CD4-positive, alpha-beta T cell treated with Interleukin-21 for 1 hour (primary cell): ENCODE measurements at places on chromosomes 5 and 9.
A peak's percentile ranks its signal among the peaks of the same experiment; 100 is the strongest.

- DNase-seq = no peak
Measured at GRCh38 chr5:164139423-164139822, 634.0 kb downstream of the MAT2B start.

DNA sequence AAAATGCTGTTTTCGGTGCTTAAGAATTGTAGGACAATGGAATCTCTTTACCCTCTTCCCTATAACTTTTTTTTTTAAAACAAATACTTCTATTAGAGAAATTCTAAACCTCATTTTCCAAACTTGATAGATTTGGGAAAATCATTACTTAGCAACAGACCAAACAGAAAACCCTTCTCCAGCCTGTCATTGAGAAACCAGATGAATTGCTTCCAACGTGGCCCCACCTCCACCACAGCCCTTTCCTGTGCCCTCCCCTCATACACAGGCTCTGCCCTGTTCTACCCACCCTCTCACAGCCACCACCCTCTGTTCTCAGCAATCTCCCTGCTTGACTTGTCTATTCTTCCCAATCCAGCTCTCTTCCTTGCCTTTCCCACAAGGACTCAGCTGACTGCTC, 221.2 kb downstream of the DMRT2 start:
- no peak for DNase-seq

DNA sequence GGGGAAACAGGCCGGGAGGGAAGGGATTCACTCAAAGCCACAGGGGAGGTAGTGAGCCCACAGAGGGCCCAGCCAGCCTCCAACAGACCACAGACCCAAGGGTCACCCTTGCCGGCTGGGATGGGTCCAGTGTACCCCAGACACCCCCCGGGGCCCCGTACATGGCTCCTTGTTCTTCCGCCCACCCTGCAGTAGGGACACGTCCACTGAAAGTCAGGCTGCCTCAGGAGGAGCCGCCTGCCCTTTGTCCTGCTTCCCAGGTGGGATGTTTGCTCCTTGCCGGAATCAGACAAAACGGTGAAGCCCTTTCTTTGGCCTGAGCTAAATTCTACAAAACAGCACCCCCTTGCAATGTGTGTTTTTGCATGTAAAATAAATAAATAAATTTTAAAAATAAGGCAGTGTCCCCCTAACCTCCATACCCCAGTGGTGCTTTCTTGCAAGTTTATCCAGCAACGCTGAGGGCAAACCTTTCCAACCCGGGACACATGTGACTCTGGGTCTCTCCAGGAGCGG, 25.8 kb downstream of the LHX3 start:
- no peak for DNase-seq

- peak; percentile 52 for DNase-seq
Measured at GRCh38 chr5:10987925-10988504, 227.0 kb upstream of the DAP start.

DNA sequence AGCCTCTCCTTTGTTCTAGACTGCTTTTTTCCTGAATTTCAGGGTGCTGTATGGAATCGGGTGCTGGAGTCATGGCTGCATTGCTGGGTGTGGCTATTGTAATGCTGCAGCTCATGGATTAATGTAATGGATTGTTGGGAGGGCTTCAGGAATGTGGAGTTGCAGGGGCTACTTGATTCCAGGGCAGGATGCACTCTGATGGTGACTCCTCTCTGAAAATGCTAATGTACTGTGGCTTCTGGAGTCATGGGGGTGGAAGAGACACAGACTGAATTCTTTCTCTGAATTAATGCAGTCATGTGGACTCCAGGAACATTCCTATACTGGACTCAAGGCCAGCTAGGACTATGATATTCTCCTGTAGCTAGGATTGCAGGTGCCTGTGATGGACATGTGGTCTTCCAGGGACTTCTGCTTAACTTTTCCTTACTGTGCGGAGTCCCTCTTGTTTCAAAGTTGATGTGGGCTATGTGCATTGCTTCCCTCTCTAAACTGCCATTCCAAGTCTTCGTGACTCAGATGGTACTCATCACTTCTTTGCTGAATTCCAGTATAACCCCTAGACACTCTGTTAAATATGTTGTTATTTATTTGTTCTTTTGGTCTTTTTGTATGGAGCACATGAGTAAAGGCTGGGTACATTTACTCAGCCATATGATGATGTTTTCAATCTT, 396.2 kb downstream of the KCTD16 start:
- DNase-seq = no peak

GRCh38 chr9:8261737-8262136, 462.2 kb upstream of the DMAC1 start:
- DNase-seq = no peak

DNA sequence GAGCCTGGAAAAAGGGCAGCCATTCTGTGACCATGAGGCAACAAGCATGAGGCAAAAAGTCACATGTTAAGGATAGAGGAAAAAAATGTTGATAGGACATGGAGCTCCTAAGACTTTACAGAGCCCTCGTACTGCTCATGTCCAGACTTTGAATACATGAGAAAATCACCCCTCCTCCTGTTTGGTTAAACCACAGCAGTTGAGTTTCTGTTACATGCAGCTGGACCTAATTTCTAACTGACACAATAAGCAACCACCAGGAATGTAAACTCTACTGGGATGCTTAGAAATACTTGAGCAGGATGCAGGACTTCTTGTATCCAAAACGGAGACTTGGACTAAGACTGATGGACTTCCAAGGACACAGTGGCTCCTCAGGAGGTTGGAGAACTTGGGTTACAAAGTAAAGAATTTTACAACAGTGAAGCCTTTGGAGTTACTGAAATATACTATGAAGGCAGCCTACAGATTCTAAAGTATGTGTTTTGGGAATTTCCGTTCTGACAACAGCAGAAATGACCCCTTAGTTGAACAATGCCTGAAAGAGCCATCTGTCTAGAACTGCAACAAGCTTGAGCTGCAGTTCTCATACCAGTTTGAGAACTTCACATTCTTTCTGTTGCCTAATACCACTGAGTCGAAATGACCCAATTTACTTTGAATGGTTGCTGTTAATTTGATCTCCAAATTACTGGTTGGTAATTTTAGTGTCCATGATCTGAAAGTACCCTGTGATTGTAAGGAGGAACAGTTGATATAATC, 268.9 kb downstream of the PIK3R1 start:
- DNase-seq = no peak

GRCh38 chr9:120927269-120928014, 846 bp upstream of the TRAF1 start:
- DNase-seq = peak; percentile 44

- DNase-seq = no peak
Measured at GRCh38 chr5:140176031-140176387, 1.0 kb downstream of the CYSTM1 start.

DNA sequence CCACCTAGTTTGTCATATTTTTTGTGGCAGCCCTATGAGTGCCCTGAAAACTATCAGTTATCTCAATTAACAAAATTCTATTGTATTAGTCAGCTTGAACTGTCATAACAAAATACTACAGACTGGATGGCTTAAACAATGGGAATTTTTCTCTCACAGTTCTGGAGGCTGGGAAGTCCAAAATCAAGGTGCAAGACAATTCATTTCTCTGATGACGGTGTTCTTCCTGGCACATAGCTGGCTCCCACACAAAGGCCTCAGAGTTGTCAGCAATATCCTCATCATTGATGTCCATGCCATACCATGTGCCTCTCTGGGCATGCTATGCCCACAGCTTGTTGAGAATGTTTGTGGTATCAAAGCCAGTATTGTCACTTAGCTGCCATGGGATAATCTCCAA, 691.9 kb downstream of the NR2F1-AS1 start:
- DNase-seq = no peak

DNA sequence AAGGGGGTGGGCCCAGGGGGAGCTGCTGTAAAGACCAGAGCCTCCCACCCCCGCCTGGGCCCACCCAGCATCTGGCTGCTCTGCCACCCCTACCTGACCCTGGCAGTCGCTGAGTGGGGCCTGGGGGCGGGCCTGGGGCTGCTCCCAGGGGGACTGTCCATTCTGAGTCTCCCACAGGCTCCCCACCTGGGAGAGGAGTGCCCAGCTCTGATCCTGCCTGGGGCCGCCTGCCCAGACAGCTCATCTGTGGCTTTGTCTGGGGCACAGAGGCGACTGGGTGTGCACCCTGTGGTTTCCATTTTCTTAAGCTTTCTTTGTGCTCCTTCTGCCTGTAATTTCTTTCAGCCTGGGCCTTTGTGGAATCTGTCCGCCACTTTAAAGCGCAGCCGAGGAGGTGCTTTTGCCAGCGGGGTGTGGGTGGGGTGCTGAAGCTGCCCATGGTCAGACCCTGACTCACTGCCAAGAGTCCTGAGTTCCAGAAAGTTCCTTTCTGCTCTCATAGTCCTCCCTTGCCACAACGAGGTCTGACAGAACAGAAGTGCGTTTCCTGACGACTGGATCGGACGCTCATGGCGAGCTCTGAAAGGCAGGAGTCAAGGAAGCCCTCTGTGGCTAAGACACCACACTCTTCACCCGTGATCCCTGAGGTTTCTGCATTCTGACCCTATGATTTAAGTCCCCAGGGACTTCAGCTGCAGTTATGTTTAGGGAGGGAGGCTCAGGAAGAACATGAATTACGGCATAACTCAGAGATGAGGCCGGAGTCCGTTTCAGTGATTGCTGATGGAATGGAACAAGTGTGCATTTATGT, 225.0 kb downstream of the FANCC start:
- DNase-seq = no peak

- no peak for DNase-seq
Measured at GRCh38 chr9:103731541-103731940, 362.6 kb upstream of the SMC2 start.

- DNase-seq = no peak
Measured at GRCh38 chr9:5193345-5193744, 7.9 kb upstream of the INSL6 start.

DNA sequence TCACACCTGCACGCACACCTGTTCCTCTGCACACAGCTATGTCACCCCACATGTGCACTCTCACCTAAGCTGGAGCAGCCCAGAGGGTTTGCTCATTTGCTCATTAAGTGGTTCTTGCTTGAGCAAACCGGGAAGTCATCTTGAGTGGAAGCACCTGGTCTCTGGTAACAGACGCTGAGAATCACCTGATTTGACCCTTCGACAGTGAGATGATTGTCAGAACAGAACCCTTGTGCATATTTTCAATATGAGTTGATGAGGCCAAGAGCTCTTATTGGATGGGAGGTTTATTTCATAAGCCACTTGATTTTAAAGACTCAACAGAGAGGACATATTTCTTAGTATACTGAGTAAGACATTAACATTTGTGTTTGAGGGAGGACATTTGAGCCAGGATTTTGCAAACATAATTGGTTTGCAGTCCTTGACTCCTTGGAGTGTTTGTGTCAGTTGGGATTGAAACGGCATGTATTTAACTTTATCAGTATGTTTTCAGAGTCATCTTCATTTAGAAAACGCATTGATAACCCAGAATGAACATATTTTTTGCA, 22.1 kb upstream of the LPCAT1 start:
- DNase-seq = no peak

DNA sequence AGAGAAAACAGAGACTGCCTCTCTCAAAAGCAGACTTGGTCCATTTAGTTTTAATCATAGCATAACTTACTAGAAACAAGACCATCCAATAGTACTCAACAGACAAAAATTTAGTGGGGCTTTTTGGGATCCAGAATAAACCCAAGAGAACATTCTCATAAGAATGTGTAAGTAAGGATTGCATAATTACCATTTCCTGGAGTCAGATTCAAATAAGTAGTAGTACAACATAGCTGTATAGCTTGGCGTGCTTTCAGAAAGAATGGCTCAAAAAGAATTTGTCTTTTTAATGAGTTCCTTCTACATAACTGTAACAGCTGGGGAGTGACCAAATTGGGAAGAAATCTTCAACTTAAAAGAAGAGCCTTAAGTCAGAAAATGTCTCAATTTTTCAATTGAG, 145.4 kb downstream of the DENND1A start:
- no peak for DNase-seq

DNA sequence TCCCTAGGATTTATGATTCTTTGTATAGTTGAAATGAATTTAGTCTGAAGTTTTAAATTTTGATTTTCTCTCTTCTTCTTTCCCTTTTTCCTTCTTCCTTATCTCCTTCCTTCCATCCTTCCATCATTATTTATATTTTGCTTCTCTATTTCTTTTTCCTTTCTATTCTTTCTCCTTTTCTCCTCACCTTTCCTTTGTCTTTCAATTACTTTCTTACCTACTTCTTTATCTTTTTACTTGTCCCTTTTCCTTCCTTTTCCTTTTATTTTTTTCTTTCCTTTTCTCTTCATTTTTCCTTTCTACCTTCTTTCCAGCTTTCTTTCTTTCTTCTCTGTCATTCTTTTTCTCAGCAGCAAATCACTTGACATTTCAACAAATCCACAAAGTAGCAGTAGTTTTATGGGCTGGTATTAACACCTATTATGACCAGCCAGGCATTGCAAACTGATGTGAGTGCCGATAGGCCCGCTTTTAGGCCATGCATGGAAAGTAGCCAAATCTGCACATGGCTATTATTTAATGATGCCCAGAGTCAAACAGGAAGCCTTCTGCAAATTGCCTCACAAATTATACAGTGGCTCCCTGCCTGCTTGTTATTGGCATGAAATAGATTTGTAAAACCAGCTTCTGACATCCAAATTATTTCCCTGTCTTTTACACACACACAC, 37.1 kb upstream of the NR3C1 start:
- DNase-seq = no peak

GRCh38 chr9:97366476-97366875, 45.4 kb upstream of the TDRD7 start:
- no peak for DNase-seq

- DNase-seq = peak; percentile 56
Measured at GRCh38 chr5:157253547-157253946, 12.4 kb upstream of the CYFIP2 start.

- no peak for DNase-seq
Measured at GRCh38 chr9:131800366-131800765, 60.5 kb upstream of the RAPGEF1 start.

DNA sequence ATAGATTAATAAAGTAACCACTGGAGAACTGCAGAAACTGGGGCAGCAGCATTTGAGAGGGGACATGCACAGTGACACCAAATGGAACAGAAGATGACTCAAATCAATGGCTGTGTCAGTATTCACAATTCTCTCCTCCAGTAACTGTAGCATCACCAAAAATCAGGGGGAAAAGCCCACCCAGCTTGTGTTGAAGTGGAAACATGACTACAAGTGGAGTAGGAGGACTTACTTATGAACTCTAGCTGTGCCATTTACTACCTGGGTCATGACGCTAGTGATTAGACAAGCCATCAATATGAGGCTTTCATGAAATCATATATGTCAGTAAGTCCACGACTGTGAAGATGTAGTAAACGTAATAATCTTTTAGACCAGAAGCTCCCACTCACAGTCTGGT, 199.8 kb upstream of the PTGER4 start:
- no peak for DNase-seq

- DNase-seq = no peak
Measured at GRCh38 chr5:160030631-160031377, 21.9 kb downstream of the TTC1 start.

- DNase-seq = no peak
Measured at GRCh38 chr9:26054600-26055520, 376.6 kb upstream of the TUSC1 start.

DNA sequence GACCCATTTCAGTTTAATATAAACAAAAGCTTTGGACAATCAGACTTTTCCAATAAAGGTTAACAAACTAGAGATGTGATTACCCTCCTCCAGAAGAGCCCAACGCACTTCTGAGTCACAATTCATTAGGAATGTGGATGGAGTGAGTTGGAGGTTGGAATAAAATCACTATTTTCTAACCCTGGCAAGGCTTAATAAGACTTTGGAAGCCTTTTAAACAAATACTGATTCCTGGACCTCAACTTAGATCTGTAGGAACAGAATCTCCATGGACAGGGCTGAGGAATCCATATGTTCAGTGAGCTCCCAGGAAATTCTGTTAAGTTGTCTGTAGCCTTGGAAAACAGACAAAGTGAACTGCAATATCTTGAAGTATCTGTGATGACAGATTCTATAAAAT, 233.5 kb upstream of the ELL2 start:
- DNase-seq = no peak
